ENCODE measurements at places on chromosomes 7 and 10.

DNA sequence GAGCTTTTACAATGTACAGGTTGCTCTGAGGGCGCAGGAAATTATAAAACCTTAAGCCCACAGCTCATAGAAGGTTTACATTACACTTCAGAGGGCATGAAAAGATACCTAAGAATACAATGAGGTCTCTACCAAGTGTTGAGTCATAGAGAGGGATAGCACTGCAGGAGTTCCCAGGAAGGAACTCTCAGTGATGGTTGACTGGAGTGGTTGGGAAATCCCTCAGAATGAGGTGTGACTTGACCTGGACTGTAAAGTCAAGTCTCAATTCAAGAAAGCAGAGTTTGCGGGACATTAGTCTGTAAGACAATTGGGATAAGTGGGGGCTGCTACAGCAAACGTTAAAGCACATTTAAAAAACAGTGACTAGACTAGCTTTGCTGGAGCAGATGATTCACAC, 21.9 kb downstream of the TNKS2 start:
- DNase-seq: no peak

- DNase-seq: no peak
These were observed 139.5 kb downstream of the SRPK2 start for GRCh38 chr7:105249216-105249615.

DNA sequence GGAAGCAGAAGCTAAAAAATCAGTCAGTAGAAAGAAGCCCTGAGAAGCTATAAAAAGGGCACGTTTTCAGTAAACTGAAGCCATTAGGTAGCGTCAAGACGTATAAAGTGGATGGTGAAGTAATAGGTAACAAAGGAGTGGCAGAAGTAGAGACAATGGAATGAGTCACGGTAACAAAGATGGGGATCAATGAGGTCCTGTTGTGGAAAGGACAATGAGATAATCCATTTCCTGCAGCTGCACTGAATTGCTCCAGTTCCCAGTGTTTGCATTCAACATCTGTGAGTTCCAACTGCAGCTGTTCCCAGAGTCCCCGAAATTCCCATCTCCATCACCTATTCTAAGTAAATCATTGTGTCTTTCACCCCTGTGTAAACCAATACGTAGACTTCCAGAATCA, 4.8 kb upstream of the HYCC1 start:
- no peak for DNase-seq

DNA sequence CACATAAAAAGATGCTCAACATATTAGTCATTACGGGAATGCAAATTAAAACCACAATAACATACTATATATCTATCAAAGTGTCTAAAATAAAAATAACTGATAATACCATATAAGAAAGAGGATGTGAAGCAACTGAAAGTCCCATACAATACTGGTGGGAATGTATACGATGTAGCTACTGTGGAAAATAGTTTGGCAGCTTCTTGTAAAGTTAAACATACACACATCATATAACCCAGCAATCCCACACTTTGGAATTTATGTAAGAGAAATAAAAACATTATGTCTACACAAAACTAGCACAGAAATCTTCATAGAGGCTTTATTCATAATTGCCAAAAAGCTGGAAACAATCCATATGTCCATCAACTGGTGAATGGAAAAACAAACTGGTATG, 10.5 kb upstream of the COMMD3 start:
- no peak for DNase-seq

DNA sequence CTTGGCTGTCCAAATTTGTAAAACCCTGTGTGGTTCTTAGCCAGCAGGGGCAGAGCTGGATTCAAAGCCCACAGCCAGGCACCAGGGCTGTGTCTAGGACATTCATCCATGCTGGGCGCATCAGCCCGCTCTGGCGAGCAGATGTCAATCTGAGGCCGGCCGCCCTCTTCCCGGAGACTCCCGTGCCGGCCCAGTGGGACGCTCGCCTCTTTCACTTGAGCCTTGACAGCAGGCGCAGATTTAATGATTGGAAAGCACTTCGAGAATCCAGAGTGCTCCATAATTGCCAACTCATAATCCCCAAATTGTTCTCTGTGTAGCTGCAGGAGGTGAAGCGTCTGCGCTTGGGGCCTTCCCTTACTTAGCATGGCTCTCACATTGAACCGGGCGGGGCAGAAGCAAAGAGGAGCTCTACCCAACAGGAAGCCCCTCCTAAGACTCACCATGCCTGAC, 36.7 kb downstream of the SLIT1 start:
- DNase-seq: no peak

DNA sequence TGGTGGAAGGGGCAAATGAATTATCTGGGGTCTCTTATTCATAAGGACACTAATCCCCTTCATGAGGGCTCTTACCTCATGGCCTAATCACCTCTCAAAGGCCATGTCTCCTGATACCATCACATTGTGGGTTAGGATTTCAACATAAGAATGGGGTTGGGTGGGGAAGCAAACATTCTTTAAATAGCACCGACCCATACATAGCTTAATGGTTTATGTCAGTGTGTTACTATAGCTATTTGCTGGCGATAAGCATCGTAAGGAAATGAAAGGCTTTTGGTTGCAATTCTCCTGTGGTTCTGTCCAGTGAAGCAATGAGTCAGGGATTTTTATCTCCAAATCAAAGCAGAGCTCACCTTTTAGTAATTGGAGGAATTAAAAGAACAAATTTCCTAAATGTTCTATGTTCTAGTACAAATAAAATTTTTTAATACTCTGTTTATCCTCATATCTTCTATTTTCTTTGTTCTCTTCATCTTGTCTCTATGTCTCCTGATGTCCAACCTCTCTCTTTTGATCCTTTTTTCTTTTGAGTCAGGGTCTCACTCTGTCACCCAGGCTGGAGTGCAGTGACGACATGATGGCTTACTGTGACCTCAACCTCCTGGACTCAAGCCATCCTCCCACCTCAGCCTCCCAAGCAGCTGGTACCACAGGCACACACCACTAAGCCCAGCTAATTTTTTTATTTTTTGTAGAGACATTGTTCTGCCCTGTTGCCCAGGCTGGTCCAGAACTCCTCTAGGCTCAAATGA, 57.0 kb upstream of the GLCCI1 start:
- DNase-seq: no peak

- DNase-seq: no peak
These were observed 298.2 kb upstream of the GALNT17 start for GRCh38 chr7:70833726-70834125.

DNA sequence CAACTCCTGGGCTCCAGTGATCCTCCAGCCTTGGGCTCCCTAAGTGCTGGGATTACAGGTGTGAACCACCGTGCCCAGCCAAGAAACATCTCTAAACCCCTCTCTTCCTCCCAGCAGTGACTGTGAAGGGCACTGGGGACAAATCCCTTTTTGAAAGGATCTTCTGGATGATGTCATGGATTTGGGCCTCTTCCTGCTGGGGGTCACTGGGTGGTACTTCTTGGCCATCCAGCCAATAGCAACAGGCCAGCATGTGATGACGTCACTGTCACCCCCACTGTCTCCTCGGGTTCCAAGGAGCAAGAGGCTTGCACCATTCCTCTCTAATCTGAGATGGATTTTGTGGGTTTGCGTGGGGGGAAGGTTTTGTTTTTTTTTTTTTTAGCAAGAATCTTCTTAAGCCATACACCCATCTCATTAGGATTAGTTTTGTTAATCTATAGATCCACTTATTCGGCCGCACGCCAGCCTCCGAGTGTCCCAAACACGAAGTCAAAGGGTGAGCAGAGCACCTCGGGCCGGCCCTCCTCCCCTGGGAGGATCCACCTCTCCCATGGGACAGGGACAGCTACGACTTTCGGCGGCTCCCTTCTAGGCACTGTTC, 29.4 kb upstream of the TNRC18 start:
- no peak for DNase-seq

- DNase-seq: no peak
These were observed 5.5 kb upstream of the LRGUK start for GRCh38 chr7:134121632-134122139.

- no peak for DNase-seq
These were observed 16.1 kb upstream of the SEC61G start for GRCh38 chr7:54774785-54775740.

DNA sequence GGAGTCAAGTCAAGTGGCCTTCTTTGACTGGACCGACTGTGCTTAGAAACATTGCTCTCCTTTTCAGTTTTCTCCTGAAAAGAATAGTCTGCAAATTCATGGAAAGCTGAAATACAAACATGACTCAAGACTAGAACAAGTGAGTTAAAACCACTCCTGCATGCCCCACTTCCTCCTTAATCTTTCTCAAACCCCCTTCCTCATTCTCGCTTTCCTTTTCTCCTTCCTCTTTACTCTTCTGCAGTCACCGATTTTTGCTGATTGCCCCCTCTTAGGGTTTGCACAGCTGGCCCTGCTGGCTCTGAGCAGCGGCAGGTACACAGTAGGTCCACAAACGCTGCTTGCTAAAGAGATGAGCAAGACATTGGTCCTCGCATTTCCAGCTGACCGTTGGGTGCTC, 34.8 kb upstream of the MKI67 start:
- DNase-seq: no peak

GRCh38 chr10:100254191-100254590, 13.2 kb downstream of the CWF19L1 start:
- DNase-seq: no peak

DNA sequence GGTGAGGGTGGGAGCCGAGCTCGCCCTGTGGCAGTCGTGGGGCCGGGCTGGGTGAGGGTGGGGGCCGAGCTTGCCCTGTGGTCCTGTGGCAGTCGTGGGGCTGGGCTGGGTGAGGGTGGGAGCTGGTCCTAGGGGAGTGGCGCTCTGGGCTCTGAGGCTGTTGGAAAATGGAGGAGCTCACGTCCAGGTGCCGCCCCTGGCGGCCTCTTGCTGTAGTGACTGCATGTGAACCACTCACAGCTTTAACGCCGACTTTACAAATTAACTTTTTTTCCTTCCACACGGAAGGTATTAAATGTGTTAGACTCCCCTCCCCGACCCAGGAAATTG, 312.6 kb downstream of the WDR37 start:
- DNase-seq: no peak

GRCh38 chr10:79203833-79204232, 135.1 kb downstream of the ZMIZ1 start:
- DNase-seq: no peak

Data from activated gamma-delta T cell (primary cell).